ENCODE measurements at places on chromosomes 4 and X.

DNA sequence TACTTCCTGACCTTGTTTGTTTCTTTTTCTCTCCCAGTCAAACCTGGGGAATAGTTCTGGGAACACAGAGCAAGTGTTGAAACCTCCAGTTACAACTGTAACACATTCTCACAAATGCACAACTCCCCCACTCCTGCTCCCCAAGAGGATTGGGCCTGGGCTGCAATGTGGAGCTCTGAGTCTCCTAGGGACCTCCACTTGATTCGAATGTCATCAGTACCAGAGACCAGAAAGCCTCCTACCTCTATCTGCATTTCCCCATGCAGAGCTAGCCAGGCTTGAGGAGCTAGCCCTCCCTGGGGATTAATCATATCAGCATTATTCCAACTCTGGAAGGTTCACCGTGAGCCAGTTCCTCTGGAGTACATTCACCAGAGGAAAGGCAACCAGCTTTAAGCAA lies 41.7 kb upstream of the CITED1 start:
- DNase-seq, result no peak

DNA sequence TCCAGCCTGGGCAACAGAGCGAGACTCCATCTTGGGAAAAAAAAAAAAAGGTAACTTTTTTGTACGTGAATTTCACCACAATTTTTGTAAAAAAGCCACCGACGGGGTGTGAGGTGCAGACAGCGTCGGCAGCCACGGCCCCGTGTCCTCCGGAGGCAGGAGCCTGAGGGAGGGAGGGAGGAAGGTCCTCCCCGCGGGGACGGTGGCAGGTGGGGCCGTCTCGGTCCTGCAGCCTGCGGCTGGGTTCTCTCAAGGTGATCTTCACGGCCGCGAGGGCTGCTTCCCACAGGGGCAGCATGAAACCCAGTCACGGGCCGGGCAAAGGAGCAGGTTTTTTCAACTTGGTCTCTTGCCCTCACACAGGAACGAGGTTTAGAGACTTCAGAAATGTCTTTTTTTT lies 14.0 kb downstream of the PLCXD1 start:
- DNase-seq, result no peak

DNA sequence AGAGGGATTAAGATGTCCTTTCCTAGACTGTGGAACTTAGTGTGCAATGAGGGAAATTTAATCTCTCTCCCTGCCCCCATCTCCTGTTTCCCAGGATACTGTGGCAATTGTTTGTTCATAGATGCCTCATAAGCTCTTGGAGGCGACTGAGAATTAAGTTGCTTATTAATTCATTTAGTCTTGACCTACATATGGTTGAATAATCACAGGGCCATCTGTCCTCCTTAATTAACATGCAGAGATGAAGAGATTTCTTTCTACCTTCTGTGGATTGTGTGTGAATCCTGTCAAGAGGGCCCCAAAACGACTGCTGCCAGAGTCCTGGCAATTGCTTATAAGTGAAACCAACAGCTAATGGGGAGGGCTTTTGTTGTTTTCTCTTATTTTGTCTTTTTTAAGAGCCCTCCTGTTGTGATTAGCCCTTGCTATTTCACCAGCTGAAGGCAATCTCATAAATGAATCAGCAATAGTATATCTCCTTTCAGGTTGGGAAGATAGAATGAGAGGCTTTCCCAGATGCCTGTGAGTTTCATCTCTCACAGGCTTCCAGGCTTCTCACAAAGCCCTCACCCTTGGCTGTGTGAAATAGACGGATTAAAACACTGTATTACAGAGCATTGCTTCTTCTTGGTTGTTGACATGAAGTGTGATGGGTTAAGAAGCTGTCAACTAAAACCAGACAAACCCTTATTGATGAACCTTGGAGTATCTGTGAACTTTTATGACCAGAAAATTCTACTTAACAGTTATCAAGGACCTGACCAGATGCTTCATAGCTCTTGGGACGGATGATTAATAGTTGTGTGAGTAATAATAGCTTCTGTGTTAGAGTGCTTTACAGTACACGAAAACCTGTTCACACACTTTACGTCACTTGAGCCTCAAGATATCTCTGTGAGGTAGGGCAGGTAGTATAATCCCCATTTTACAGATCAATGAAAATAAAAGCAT lies 58.5 kb downstream of the PGRMC2 start:
- peak; percentile 40 for DNase-seq

- DNase-seq, result peak; percentile 81
Observed at GRCh38 chrX:154443992-154444754, at the start of gene FAM50A. Gene FAM50A (plus strand): TSS chrX:154444141. CDS start chrX:154444236, 95 bp downstream.

DNA sequence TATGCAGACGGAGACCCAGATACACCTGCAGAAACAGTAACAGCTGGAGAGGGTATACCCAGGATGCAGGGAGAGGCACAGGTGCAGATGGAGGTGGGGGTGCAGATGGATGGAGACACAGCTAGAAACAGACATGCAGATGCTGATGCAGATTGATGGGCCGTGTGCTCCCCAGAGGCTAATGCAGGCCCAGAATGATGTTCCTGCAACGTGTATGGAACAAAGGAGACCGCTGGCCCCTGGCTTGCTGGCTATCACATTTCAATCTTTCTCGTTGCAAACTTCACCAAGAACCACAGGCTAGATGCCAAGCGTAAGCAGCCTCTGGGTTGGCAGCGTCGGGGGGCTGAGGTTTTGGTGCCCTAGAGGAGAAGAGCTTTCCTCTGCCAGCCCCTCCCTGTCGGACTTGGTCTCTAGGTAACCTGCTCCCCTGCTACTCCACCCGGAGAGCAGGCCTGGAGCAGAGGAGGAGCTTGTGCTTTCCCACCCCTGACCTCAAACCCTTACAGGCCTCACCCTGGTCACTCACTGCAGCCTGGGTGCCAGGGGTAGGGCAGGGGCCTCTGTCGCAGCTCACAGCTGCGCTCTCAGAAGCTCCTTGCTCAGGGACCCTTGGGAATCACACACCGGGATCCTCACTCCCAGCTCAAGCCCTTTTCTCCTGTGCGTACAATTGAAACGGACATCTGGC lies 69.0 kb upstream of the PSAPL1 start:
- no peak for DNase-seq

- DNase-seq, result no peak
Observed at GRCh38 chrX:72123471-72124185, 8.1 kb downstream of the RTL5 start.

DNA sequence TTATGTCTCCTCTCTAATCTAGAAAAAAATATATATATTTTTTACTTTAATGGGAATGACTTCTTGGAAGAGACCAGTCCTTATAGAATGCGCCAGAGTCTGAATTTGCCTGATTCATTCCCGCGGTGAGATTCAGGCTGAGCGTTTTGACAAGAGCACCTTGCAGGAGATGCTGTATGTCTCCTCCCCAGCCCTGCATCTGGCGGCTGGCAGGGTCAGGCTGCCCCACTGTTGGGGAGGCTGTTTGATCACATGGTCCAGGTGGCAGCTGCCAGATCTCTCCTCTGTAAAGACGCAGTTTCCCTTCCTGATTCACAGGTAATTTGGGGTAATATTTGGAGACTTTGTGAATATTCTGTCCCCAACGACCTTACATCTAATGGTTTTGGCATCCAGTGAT lies 9.7 kb downstream of the PDZD4 start:
- DNase-seq, result peak; percentile 46

- DNase-seq, result no peak
Observed at GRCh38 chr4:112519689-112520597, 4.0 kb upstream of the NEUROG2 start.

GRCh38 chr4:53732661-53733060 lies 141.4 kb upstream of the LNX1 start:
- no peak for DNase-seq

DNA sequence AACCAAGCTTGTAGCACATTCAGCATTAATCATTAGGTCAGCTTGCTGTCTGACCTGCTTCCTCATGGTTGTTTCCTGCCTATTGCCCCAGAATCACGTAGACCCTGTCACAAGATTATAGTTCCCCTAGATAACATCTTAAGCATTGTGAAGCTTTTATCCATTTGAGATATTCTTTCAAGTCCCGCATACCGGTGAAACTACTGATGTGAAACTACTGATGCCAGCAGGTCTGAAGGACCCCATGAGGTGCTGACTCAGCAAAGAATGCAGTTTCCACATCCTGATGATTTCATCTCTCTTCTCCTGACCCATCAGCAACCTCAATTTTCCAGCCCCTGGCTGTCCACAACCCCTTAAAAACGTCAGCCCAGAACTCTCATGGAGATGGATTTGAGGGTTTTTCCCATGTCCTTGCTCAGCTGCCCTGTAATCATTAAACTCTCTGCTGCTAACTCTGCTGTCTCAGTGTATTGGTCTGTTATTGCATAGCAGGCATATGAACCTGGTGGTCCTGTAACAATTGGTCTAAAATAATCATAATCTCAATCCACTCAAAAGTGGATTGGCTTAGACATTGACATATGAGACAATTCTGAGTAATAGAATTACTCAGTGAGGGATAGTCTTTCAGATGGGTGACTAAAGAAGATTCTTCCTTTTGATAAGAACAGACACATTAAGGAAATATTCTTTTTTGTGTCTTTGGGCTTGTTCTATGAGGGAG lies 26.3 kb upstream of the UBA6 start:
- no peak for DNase-seq

- no peak for DNase-seq
Observed at GRCh38 chr4:135050086-135050717, 848.6 kb upstream of the PABPC4L start.

- DNase-seq, result no peak
Observed at GRCh38 chr4:39029752-39030694, 2.2 kb downstream of the TMEM156 start.

DNA sequence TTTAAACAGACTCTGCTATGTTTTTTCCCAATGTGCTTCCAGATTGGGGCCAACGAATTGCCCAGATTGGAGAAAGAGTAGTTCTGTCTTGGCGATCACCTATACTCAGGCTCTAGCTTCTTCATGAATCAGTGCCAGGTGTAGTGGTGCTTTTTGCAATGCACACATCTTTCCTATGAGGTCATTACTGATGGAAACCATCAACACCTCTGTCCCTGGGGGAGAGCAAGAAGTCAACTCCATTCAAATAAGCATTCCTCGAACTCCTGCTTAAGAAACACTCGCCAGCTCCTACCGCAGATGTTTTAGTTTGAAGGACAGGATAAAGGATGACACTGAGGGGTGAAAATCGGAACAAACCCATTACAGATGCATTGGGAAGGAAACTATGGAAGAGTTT lies 156.5 kb upstream of the DKK2 start:
- no peak for DNase-seq

DNA sequence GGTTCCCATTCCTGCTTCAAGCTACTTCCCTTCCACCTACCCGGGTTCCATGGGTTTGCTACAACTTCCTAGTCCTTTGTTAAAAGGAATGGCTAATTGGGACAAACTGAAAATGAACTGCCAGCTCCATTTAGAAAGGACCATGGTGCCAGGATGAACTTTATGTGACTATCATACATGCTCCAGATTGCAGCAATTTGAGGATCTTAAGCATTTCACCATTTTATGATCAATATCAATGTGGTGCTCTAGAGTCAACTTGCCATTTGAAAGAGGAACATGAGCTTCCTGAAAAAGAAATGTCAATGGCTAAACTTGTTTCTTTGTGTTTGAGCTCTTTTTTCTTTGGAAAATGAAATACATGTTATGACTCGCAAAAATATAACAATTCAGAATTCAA lies 92.7 kb upstream of the IL15 start:
- no peak for DNase-seq

DNA sequence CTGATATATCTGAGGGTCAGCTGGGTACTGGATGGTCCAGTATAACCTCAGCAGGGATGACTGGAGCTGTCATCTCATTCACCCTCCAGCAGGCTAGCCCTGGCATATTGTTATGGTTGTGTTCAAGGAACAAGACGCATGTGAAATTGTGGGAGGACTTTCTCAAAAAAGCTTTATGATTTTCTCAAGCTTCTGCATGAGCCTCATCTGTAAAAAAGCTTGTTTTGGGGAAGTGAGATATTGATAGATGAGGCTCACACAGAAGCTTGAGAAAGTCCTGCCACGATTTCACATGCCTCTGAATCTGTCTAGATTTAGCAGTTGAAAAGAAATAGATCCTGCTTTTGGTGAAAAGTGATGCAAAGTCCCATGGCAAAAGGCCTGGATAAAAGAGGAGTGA lies 93.4 kb downstream of the SPCS3 start:
- DNase-seq, result no peak

- DNase-seq, result no peak
Observed at GRCh38 chrX:3963980-3964379, 250.5 kb upstream of the PRKX start.

- DNase-seq, result no peak
Observed at GRCh38 chr4:2334826-2335728, 73.2 kb upstream of the MXD4 start.

DNA sequence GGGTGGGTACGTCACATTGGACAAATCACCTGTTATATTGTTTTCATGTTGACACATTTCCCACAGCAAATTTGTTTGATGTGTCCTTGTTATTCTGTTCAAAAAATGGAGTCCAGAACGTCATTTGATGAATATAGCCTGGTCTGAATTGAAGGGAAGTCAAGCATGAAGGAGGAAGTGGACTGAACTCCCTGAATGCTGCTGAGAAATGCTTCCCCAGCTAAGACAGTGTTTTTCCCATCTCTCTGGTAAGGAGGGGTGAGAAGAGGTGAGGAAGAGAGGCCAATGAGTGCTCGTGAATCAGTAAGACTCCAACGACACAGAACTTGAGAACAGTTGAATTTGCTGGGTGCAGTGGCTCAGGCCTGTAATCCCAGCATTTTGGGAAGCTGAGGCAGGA lies 127.4 kb downstream of the RBM47 start:
- DNase-seq, result no peak

GRCh38 chrX:1031521-1032430 lies 180.7 kb downstream of the CRLF2 start:
- DNase-seq, result no peak

- DNase-seq, result peak; percentile 2
Observed at GRCh38 chr4:111937368-111937767, 207.9 kb upstream of the FAM241A start.
